ENCODE measurements at places on chromosomes 4 and X. TPM values are rescaled to one million over a fixed set of nuclear protein-coding genes. Genes with fewer than 3 reads are reported as not detected.

MAGEE2 gene
- polyA plus RNA-seq, result 0.08 TPM

GRCh38 chrX:140672840-140673731 is 36.5 kb upstream of the LINC00632 start:
- H3K27ac ChIP-seq, result no peak overlapping the region
- H3K4me1 ChIP-seq, result no peaks in the 10 kb centered on the region
- no peak overlapping the region for H3K4me3 ChIP-seq
- H3K27me3 ChIP-seq, result no peaks in the 10 kb centered on the region
- H3K36me3 ChIP-seq, result no peaks in the 10 kb centered on the region
- no peak for DNase-seq

- H3K4me1 ChIP-seq, result no peaks in the 10 kb centered on the region
- no peak overlapping the region for H3K4me3 ChIP-seq
- H3K27me3 ChIP-seq, result peaks cover 1% of the 10 kb centered on the region
- H3K36me3 ChIP-seq, result no peaks in the 10 kb centered on the region
- no peak for DNase-seq
Observed at GRCh38 chrX:101357166-101357795, 8.7 kb upstream of the TIMM8A start.

GCNA gene
- 0.34 TPM for polyA plus RNA-seq

DNA sequence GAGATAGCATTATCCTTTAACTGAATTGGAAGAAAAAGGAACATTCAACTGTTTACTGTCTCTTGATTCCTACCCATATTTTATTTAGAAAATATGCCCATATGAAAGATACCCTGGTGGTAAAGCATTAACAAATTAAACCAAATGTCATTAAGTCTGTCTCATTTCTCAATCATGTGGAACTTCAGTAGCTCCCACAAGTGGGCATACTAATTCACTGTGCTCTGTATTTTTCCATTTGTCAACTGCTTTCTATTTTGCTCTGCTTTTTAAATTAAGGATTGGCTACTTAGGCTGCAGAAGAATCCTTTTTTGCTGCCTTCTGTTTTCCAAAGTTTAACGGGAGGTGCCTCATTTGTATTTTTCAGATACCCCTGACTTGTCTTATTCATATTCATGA is 77.2 kb downstream of the DDIT4L start:
- no peak overlapping the region for H3K27ac ChIP-seq
- H3K36me3 ChIP-seq, result no peaks in the 10 kb centered on the region
- no peak for DNase-seq
- peaks cover 12% of the 10 kb centered on the region for H3K4me1 ChIP-seq

DNA sequence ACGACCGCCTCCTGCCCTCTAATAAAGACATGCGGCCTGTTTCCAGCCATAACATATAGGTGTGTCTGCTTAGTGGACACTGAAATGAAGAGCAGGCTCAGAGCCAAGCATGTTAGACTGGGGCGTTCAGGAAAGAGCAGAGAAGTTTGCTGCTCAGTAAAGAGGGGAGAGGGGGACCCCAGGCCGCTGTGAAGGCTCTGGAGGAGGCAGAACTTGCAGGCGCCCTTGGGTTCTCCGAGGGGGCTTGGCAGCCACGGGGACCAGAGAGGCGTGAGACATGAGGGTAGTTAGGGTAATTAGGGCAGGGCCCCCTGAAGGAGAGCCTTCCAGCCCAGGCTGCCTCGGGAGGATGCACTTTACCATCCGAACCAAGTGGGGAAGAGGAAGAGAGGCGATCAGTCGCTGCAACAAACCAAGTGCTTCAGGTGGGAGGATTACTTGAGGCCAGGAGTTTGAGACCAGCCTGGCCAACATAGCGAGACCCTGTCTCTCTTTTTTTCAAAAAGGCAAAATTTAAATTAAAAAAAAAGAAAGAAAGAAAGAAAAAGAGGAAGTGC is 46.6 kb upstream of the CDKN2AIP start:
- H3K36me3 ChIP-seq, result no peaks in the 10 kb centered on the region
- H3K4me1 ChIP-seq, result peaks cover 21% of the 10 kb centered on the region
- no peaks in the 10 kb centered on the region for H3K27me3 ChIP-seq
- DNase-seq, result no peak

PRRG3 gene
- not detected for polyA plus RNA-seq

- H3K36me3 ChIP-seq, result no peaks in the 10 kb centered on the region
- peak overlapping the region; percentile 87 for H3K27ac ChIP-seq
- peaks cover 48% of the 10 kb centered on the region for H3K4me1 ChIP-seq
- peaks cover 8% of the 10 kb centered on the region for H3K27me3 ChIP-seq
- peak; percentile 53 for DNase-seq
Observed at GRCh38 chr4:101346351-101347266, 717 bp downstream of the PPP3CA start.

ATP2B3 gene
- polyA plus RNA-seq, result not detected

GRCh38 chr4:76665153-76665552 is 230.1 kb downstream of the SHROOM3 start:
- no peaks in the 10 kb centered on the region for H3K27me3 ChIP-seq
- H3K27ac ChIP-seq, result no peak overlapping the region

GRCh38 chr4:87644286-87644685 is 5.8 kb upstream of the DMP1 start:
- no peak for DNase-seq
- H3K4me1 ChIP-seq, result no peaks in the 10 kb centered on the region
- no peak overlapping the region for H3K27ac ChIP-seq
- H3K4me3 ChIP-seq, result no peak overlapping the region

COL4A5 gene
- polyA plus RNA-seq, result not detected

SLC38A5 gene
- 14.0 TPM for polyA plus RNA-seq
